Stimulated activated naive CD8-positive, alpha-beta T cell treated with anti-CD3 and anti-CD28 coated beads, Interleukin-15, amount 100 ng/mL, for 72 hours (primary cell): ENCODE measurements at places on chromosomes 1 and 21.

GRCh38 chr1:210031473-210031872 lies 93.5 kb downstream of the SYT14 start:
- no peak for DNase-seq

GRCh38 chr1:14415396-14415795 lies 183.1 kb upstream of the KAZN start:
- DNase-seq = no peak

- DNase-seq = no peak
Measured at GRCh38 chr1:208990456-208990855, 593.1 kb upstream of the CAMK1G start.

DNA sequence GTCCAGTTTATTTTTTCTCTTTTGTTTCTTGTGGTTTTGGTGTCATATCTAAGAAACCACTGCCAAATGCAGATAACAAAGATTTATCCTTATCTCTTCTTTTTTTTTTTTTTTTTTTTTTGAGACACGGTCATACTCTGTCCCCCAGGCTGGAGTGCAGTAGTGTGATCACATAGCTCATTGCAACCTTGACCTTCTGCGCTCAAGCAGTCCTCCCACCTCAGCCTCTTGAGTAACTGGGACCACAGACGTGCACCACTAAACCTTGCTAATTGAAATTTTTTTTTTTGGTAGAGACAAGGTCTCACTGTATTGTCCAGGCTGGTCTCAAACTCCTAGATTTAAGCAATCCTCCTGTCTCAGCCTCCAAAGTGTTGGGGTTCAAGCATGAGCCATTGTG lies 8.9 kb downstream of the SLC66A1 start:
- DNase-seq = no peak

DNA sequence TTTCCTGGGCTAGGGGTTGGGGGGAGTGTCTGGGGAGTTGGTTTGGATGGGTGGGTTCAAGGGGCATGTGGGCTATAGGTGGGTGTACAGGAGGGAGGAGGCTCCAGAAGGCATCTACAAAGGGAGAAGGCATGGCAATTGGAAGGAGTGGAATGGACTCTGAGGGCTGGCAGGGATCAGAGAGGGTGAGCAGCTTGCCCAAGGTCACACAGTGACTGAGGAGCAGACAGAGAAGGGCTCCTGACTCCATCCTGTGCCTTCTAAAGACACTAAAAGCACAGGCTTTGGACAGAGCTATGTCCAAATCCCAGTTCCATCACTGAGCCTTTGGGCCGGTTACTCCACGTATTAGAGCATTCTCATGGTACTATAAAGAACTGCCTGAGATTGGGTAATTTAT lies 151.8 kb downstream of the PTPRU start:
- DNase-seq = no peak

DNA sequence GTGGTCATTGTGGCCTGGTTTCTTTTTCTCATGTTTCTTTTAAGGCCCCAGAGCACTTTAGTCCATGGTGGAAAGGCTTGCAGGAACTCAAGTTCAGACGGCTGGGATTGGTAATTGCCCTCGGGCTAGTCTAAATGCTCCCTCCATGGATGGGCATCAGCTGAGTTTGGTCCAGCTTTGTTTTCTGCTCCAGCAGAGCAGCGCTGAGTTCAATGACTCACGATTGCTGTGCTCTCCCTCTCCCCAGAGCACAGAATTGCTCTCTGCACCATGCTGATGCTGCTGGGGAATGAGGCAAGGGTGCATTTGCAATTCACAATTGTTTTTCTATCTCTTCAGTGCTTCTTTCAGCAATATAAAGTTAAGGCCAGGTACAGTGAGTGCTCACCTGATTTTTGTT lies 1.8 kb upstream of the OR2T6 start:
- DNase-seq = no peak

DNA sequence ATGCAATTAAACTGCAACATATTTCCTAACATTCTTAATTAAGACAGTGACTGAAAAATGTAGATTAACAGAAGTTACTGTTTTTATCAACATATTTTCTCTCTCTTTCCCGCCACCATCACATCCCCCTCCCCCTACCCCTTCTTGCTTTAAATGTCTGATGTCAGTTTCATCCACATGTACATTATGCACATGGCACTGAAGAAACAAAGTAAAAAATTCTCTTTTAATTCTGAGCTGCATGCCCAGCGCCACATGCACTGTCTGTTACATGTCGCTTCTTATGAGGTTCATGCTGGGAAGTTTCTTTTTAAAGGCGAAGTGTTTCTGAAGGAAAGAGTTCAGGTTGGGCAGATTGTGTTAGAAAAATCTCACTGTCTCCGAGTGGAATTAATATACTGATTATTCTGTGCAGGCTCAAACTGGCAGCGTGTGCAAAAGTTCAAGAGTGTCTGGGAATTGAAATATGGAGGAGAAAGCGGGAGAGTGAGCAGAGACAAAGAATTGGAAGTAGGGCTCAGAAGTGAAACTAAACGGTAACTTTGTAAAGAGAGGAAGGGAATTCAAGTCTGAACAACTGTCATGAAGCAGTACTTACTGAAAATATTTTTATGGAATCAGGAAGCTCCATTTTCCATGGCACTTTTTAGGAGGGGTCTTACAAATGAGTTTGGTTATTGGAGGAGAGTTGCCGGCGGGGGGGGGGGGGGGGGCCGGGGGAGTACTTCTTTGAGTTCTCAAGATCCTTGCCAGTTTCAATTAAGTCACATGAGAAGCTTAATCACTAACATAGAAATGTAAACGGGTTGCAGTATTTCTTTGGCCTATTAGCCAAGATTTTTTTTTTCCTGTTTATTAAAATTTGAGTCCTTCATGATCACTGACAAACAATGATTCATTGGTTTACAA lies 217.6 kb downstream of the SDCCAG8 start:
- DNase-seq = no peak

GRCh38 chr1:186214791-186215190 lies 160.3 kb downstream of the TPR start:
- no peak for DNase-seq
